ENCODE measurements at places on chromosomes 11 and 22.

GRCh38 chr11:117058761-117059261 is 39.4 kb downstream of the SIK3 start:
- DNase-seq = no peak

DNA sequence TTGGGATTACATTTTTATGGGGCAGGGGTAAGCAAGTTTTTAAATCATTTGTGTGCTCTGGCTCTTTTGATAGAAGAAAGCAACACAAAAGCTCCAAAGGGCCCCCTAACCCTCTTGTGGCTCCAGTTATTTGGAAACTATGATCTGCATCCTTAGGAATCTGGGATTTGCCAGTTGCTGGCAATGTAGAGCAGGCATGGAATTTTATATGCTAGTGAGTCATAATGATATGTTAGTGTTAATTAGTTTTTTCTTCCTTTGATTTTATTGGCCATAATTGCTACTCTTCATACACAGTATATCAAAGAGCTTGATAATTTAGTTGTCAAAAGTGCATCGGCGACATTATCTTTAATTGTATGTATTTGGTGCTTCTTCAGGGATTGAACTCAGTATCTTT is 10.1 kb downstream of the RAG1 start:
- no peak for DNase-seq

DNA sequence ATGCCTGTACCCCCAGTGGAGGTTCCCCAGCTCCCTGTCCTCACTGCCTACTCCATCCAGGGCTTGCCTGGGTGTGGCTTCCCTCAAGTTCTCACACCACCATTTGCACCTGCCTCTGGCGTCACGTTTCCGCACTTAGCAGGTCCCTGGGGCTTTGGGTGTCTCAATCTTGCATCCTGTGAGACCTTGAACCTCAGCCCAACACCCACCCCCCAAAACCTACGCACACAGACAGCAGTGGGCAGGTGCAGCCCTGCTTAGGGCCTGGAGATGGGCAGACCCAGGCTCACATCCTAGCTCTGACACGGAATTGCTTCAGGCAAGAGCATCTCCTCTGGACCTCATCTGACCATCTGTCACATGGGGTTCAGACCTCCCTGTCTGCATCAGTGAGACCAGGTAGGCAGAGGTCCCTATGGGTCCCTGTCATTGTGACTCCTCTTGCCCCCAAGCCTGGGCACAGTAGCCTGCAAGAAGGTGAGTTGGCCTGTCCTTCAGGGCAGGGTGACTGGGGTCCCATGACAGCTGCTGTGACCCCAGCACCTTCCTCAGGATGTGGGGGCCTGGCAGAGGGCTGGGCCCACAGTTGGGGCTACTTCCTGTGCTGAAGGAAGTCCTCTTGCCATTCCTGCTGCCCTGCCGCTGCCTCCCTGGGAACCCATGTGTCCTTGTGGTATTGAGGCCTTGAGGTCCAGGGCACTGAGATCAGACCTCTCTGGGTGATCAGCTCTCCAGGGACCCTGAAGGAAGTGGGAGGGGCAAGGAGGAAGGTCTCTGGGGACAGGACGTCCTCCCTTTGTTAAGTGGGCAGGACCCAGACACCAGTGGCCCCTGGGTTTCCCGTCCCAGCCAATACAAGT is 2.0 kb downstream of the SIPA1 start:
- peak; percentile 72 for DNase-seq

DNA sequence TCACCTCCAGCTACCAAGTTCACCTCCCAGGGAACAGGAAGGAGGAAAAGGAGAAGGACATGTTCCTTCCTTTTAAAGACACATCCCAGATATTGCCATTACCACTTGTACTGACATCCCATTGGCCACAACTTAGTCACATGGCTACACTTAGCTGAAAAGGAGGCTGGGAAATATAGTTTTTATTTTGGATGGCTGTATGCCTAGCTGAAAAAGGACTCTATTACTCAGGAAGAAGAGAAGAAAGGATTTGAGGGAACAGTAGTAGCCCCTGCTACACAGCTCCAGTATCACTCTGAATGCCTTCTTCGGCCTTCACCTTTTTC is 2.1 kb upstream of the APOA5 start:
- no peak for DNase-seq

GRCh38 chr22:37337204-37337943 is 55.1 kb downstream of the CYTH4 start:
- no peak for DNase-seq

GRCh38 chr22:38191055-38191454 is 9.4 kb upstream of the PLA2G6 start:
- no peak for DNase-seq

GRCh38 chr22:44745853-44746789 is 6.3 kb upstream of the ARHGAP8 start:
- DNase-seq = no peak

DNA sequence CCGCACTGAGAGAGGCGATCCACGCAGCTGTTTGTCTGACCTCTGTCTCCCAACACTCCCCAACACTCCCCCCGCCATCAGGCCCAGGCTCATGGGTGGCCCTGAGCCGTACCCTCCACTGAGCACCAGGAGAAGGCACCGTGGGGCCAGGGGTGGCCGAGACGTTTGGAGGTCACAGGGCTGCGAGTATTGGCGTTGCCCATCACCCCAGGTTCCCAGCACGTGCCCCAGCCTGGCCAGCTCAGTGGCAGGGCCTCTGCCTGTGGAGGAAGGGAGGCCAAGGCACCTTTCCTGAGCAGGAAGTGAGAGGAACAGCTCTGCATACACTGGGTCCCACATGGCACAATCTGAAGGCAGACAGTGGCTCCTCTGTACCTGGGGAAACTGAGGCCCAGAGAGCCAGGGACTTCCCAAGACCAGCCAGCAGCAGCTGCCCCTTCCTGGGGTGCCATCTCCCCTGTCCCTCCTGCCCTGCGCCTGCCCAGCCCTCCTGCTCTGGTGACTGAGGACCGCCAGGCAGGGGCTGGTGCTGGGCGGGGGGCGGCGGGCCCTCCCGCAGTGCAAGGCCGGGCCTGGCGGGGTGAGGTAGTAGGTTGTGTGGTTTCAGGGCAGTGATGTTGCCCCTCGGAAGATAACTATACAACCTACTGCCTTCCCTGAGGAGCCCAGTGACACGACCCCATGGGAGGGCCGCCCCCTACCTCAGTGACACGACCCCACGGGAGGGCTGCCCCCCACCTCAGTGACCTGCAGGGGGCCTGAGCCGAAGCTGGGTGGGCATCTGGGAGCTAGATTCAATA is 37.0 kb upstream of the PPARA start:
- no peak for DNase-seq

DNA sequence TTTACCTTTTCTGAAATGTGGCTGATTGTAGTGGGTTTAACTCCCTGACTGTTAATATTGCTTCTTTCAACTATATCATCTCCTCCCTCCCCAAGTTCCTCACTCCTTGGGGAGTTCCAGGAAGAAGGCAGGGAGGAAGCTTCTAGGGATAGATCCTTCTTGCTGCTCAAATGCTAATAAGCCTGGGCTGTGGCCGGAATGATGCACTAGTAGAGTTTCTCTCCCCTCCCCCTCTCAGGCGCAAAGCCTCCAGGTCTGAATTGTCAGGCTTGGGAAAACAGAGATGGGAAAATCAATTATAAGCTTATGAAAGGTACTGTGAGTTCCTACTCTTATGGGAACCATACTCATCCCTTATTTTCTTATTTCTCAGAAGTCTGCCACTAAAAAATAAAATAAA is 30.8 kb downstream of the FEZ1 start:
- DNase-seq = no peak

DNA sequence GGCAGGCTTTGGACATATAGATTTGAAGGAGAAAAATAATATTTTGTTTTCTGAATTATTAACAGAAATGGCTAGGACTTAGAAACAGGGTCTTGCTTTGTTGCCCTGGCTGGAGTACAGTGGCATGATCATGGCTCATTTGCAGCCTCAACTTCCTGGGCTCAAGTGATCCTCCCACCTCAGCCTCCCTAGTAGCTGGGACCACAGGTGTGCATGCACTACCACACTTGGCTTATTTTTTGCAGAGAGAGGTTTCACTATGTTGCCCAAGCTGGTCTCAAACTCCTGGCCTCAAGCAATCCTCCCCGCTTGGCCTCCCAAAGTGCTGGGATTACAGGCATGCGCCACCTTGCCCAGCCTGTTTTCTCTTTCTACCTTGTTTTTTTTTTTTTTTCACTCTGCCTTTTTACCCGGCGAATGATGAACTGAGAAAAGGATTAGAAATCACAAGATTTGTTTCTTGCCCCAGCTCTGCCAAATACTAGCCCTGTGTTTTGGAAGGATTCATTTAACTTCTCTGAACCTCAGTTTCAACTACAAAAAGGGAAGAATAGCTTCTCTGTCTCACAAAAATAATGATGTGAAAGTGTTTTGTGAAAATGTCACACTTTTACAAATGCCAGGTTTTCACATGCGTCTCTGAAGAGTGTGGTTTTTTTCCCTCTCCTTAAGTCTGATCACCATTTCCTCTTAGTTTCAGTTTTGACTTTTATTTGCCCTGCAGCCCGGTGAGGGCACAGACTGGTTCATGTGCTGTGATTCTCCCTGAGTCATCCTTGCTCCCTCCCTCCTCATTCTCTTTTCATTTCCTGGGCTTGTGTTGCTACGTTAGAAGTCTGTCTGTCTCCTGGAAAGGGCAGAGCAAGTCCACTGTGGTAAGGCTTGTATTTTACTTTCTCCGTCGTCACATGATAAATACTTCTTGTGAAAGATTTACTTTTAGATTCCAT is 67.7 kb downstream of the BCL2L13 start:
- DNase-seq = peak; percentile 77

DNA sequence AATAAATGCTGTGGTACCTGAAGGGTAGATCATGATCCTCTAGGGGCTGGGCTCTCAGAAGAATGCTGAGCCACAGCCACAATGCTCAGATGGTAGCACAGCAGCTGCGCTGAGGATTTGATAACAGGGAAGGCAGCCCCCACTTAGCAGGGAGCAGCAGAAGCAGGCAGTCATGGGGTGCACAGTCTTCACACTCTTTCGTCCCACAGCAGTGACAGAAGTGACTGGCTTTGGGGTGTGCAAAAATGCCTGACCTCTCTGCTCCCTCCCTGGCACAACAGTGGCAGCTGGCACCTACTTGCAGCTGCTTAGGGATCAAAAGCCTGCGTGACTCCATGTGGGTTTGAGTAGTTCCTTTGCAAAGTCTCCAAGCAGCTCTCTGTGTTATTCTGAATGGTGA is 1349.8 kb upstream of the RAG2 start:
- DNase-seq = no peak

- no peak for DNase-seq
These were observed 43.5 kb downstream of the PPFIA1 start for GRCh38 chr11:70313945-70314344.

GRCh38 chr11:57368106-57368844 is 12.7 kb downstream of the PRG3 start:
- DNase-seq = no peak

DNA sequence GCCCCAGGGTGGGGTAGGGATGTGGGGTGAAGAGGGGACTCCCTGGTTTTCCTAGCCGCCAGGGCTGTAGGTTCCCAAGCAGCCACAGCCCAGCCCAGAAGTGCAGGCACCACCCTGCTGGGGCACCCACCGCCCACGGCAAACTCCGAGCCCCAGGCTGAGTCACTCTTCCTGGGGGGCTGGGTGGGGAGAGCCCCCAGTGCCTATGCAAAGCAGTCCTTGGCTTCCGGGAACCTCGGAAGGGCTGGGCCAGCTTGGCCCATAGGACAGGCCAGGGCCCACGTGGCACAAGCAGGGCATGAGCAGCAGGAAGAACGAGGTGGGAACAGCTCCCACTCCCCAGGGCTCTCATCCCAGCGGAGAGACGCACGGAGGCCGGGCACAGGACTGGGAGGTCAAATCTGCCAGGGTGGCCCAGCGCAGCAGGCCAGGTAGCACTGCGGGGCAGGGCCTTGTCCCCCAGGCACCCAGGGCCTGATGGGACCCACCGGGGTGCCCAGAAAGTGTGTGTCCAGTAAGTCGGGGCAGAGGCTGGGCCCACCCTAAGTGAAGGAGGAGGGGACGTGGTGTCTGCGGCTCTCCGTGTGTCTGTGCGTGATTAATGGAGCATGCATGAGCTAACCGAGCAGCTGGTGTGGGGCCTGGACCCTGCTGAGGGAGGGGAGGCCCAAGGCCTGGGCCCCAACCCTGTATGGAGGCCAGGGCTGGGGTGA is 4.6 kb upstream of the IL17REL start:
- DNase-seq = peak; percentile 95

DNA sequence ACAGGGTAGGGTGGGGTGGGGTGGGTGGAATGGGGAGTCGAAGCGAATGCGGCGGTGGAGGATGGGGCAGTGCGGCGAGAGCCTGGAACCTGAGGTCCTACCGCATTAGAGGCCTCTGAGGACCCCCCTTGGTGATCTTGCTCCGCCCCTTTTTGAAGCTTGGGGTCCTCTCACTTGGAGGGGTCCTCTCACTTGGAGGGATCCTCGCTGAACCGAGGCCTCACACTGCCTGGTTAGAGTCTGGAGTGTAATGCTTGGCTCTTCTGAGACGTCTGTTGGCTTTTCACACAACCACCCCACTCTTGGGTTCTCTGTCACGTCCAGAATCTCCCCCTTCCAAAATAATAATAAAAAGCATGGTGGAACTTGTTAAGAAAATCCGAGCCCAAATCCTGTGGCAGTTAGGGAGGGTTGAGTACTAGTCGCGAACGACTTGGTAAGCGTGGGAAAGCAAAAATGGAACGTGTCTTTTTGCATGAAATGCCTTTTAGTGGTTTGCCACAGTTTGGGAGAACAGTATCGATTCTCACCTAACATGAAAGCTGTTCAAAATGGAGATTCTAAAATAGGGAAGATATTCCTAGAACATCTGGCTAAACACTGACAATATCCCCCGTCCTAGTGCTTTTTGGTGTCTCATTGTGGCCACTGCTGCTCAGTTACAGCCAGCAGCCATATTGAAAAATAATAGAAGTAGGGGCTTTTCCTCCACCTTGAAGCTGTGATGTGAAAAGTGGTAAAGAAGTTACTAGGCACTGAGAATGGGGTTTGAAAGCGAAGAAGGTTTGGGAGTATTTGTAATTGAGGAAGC is 822 bp downstream of the RBX1 start:
- peak; percentile 40 for DNase-seq

DNA sequence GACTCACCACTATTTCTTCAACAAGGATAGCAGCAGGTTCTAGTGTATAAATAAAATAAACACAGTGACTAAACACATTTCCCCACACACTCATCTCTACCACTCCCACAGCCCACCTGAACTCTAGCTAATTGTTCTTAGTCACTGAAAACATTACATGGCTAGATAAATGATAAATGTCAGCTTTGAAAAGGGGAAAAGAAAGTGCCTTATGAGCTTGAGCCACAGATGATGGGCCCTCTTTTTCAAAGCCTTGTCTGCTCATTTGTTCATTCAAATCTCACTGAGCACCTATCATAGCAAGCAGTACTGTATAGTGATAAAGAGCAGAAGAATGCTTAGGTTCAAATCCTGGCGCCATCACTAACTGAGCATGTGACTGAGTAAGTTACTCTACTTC is 58.3 kb downstream of the SIK3 start:
- DNase-seq = peak; percentile 44

- DNase-seq = no peak
These were observed 63.3 kb downstream of the LDLRAD3 start for GRCh38 chr11:36007127-36007655.

- no peak for DNase-seq
These were observed 421.5 kb downstream of the BRD1 start for GRCh38 chr22:49406047-49406650.

DNA sequence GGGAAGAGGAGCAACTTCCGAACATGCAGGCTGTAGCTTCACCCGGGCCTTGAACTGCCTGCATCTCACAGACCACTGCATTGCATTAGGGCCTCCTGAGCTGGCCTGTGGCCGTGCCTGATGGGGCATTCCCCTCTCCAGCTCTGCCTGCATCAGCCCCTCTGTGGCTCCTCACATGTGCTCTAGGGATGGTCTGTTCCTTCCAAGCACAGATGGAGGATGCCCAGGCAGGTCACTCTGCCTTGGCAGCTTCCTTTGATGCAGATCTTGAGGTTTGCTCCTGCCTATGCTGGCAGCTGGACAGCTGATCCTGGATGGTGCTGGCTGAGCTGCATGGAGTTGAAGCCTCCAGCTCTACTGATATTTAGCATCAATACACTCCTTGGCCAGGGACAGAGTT is 28.5 kb downstream of the AMPD3 start:
- no peak for DNase-seq
